ENCODE measurements at places on chromosomes 1 and 21.

GRCh38 chr1:193321242-193321840 is 134.9 kb upstream of the B3GALT2 start:
- DNase-seq: no peak

- DNase-seq: no peak
These were observed 130.4 kb downstream of the RERE start for GRCh38 chr1:8687039-8687438.

- peak; percentile 29 for DNase-seq
These were observed at the start of gene TFAP2E for GRCh38 chr1:35573198-35574124. TSS of gene TFAP2E (plus strand) at chr1:35573314. CDS start at chr1:35573578, 264 bp downstream.

DNA sequence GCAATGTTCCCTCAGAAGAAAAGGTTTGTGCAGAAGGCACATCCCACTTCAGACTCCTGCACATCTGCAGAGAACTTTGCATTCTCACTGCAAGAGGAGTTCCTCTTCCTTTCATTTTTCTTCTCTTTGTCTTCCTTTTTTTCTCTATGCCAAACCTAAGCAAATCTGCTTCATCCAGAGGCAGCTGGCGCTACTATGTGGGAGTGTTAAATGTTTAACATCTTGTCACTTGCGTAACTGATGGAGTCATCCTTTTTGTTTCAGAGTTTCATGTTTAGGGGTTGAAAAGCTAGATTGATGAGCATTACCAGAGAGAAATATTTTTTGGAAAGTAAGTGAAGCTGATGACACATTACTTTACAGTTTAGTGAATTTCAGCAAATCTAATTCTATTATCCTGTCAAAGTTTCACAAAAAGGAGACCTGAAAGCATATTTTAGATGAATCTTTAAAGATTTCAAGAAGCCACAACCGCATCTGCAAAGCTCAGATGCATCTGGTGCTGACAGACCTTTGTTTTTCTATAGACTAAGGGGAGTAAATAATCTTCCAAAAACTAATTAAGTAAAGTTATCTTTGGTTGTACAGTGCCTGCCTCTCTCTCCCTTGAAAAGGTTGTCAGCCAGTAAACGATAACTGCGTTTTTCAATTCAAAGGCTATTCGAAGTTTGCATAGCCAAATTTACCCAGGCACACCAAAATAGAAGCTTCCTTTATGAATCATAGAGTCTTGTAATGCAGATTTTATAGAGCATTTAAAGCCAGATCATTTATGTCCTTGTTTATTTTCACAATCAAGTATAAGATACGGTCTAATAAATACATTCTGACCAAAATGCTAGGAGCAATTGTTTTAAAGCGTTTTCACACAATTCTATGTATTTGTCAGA is 1.2 kb upstream of the LRRC53 start:
- DNase-seq: peak; percentile 3

- no peak for DNase-seq
These were observed 261.9 kb downstream of the HLX start for GRCh38 chr1:221141096-221141495.

DNA sequence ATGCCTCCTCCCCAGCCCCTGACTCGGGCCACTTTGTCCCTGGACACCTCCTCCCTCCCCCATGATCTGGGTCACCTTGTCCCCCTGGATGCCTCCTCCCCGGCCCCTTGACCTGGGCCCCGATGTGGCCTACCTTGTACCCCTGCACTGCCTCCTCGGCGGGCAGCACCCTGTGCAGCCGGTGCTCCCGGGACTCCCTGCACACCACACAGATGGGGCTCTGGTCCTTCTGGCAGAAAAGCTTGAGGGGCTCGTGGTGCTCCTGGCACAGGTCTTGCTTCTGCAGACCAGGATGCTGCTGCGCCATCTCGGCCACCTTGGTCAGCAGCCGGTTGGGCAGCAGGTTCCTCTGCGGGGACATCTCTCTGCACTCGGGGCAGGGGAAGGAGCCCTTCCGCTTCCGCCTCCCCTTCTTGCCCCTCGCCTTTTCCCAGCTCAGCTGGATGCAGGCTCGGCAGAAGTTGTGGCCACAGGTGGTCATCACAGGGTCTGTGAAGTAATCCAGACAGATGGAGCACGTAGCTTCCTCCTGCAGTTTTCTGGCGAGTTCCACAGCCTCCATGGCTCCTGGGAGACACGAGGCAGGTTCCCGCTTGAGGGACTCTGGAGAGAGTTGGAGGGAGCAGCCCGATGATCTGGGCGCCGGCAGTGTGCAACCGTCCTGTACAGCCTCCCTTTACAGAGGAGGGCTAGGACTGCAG is 2.0 kb downstream of the TRIM17 start:
- DNase-seq: no peak

DNA sequence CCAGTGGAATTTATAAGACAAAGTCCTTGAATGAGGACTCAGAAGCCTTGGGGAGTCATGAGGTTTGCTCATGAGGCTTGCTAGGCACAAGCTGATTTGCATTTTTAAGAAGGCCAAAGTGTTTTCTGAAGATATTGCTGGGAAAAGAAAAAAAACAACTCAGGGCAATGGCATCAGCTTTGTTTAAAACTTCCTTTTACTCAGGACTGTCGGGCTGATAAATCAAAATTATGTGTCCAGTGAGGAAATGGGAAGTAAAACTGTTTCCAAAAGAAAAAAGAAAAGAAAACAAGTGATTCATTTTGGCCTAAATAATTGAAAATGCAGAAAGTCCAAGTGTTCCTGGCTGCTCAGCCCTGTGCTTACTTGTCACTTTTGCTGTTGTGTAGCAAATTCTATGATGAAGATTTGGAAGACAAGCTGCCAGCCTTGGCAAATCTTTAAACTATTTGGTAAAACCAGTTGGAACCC is 282.4 kb downstream of the HLX start:
- no peak for DNase-seq

DNA sequence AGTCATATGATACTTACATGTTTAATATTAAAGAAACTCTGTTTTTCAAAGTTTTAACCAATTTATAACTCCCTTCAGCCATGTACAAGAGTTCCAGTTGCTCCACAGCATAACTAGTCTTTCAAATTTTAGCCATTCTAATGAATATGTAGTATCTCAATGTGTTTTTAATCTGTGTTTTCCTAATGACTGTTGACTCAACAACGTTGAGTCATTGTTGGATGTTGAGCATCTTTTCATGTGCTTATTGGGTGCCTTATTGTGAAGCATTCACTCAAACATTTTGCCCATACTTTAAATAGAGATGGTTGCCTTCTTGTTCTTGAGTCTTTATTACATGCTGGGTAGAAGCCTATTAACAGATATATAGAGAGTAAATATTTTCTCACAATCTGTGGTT is 240.2 kb upstream of the LYPLAL1 start:
- no peak for DNase-seq

DNA sequence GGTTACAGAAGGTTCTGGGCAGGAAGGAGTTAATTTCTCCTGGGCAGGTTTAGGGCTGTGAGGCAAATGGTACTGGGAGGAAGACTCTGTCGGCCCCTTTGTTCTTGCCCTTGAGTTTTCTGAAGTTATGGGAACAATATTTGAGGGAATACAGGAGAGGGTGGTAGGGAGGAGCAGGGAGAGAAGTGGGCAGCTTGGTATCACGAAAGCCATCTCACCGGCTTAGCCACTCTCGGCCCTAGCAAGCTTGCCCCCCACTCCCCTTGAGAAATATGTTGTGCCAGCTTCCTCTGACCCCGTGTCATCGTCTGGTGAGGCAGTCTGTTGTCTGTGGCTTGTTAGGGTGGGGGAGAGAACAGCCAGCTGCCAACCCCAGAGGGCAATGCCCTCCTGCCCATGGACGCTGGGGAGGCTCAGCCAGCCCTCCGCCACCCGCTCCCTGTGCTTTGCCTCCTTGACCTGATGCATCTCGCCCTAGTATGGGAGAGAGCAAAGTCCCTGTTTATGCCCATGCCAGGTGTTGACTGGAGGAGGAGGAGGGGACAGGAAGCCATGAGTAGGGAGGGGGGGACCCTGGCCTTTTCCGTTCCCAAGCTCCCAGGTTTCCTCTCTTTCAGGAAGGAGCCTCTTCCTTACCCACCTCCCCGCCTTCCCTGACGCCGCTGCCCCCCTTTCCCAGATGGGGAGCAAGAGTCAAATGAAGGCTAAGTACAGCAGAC is 1.2 kb downstream of the EFNA1 start:
- peak; percentile 37 for DNase-seq

DNA sequence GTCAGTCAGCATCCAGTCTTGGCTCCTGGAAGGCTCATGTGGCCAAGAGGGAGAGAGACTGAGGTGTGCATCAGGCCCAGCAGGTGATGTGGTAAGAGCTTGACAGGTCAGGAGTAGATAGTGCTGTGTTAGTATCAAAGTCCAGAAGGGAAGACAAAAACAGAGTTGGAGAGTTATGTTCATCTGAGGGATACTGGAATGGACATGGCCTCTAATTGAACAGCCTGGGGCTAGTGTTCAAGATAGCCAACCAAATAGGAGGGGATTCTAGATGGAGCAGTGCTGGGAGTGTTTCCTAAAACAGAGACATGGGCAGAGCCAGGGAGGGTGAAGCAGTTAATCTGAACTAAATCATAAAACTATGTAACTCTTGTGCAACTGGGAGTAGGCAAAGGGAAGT is 120.7 kb upstream of the MARK1 start:
- no peak for DNase-seq

DNA sequence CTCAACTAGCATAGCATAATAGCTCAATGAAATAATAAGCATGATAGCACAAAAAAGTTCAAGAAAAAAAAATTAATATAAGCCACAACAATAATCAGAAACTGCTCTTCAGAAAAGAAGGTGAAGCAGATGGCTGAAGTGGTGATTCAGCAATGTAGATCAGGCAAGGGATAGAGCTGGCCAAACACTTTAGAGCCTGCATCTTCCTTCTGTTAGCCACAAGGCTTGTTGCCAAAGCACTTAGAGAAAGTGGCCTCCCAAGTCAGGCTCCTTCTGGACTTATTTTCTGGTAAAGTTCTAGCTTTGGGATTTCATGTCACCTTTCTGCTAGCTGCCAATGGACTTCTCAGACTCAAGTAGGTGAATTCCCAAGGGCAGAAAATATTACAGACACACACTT is 60.3 kb upstream of the C1orf87 start:
- no peak for DNase-seq

DNA sequence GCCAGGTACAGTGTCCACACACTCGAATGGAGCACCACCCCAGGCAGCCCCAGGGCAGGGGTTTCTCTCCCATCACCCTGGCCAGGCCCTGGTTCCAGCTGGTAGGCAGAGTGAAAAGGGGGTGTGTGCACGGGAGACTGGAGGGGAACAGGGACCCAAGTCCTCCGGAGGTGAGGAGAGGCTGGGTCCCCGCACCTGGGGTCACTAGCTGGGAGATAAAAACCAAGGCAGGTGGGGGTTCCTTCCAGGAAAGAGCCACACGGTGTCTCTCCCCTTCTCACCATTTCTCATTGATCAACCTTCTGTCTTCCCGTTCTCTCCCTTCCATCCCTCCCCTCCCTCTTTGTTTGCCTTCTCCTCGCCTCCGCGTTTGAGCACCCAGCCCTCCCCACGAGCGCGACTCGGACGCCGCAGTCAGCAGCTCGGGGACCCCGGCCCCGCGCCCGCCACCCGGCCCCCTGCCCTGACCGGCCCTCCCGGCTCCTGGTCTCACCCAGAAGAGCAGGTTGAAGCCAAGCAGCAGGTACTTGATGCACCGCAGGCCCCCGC is 358 bp downstream of the TSPAN2 start:
- DNase-seq: no peak

- no peak for DNase-seq
These were observed 75.2 kb upstream of the ZC3H12A start for GRCh38 chr1:37399205-37399604.

GRCh38 chr21:19343711-19344110 is 940.1 kb upstream of the TMPRSS15 start:
- no peak for DNase-seq

DNA sequence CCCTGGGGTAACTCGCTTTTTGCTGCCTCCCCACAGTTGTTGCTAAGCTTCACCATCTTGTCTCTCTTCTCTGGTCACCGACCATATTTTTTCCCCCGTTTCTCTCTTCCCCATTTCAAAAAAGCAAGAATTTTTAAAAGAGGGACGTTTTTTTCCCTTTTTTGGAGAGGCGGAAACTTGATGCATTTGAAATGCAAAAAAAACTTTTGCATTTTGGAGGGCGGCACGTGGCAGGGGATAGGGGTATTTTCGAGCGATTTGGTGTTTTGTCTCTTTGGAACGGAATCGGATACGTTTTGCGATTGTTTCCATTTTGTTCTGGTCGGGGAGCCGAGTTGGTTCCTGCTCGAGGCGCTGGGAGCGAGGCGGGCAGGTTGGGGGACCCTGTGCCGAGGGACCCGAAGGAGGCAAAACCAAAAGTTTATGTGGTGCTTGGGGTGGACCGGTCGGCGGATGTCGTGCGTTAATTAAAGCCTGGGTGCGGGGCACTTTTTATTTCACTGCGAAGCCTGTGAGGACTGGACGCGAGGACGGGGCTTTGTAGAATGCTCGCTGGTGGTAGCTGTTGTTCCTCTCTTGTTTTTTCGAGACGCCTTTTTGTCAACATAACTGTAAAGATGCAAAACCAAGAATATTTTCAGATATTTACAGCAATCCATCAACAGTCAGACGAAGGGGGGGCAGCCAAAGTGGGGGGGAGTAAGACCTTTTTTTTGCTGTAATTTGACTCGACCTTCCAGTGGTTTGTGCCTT is 884 bp downstream of the H3-3A start:
- peak; percentile 25 for DNase-seq

- no peak for DNase-seq
These were observed 101.6 kb downstream of the EPHB2 start for GRCh38 chr1:22812092-22812880.

DNA sequence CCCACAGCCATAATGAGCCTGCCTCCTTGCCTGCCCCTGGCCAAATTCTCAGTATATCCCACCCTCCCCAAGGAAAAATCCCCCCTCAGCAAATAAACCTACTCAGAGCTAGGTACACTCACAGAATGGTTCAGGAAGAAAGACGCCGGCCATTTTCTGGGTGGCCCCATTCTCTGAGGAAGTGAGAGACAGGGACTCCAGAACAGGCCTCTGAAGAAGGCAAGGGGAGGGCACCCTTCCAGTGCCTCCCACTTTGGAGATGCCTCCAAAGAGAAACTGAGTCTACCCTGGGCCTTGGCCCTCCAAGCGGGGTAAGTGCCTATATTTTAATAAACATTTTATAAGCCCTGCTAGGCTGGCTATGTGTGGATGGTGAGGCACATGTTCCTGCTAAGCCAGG is 2.3 kb downstream of the PACC1 start:
- DNase-seq: no peak

DNA sequence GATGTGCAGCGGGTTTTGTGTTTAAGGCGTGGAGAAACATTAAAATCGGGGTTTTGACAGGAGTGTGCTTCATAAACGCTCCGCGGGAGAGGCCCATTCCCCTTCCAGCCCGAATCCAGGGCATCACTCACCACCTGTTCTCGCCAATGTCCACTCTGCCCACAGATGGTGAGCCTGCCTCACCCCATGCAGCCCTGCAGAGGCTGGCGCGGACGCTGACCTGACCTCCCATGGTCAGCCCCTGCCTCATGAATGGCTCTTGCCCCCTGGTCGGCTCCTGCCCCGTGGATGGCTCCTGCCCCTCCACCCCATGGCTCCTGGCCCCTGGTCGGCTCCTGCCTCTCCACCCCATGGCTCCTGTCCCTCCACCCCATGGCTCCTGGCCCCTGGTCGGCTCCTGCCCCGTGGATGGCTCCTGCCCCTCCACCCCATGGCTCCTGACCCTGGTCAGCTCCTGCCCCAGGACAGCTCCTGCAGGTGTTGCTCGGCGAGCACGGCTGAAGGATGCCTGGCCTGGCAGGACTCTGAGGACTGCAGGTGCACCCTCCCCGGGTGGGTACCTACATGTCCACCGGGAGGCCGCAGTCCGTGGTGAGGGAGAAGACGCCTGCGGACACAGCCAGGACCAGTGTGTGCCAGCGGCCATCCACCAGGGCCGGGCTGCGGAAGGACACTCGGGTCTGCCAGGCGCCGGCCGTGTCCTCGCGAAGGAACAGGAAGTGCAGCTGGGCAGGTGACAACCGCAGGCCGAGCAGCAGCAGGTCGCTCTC is 6.7 kb downstream of the KRTAP10-1 start:
- no peak for DNase-seq

GRCh38 chr1:20426371-20426770 is 59.6 kb downstream of the CAMK2N1 start:
- no peak for DNase-seq
